ENCODE measurements at places on chromosomes 16 and 17.

DNA sequence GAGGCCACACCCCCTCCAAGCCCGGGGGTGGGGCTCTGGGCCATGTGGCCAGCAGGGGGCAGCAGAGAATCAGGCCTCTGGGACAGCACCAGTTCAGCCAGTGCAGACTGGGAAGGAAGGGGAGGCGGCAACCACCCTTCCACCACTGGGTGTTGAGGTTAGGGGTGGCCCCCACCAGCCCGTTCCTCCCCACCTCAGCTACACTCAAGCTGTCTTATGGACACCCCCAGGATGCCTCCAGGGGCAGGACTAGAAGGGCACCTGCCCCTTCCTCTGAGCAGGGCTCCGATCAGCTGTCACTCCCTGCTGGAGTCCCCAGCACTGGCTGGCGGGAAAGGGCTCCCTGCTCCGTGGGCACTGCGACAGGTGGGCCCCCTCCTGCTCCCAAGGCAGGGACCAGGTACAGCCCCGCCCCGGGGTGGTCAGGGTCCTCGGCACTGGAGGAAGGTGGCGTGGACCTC lies 21.8 kb downstream of the KATNB1 start:
- no peak for DNase-seq

DNA sequence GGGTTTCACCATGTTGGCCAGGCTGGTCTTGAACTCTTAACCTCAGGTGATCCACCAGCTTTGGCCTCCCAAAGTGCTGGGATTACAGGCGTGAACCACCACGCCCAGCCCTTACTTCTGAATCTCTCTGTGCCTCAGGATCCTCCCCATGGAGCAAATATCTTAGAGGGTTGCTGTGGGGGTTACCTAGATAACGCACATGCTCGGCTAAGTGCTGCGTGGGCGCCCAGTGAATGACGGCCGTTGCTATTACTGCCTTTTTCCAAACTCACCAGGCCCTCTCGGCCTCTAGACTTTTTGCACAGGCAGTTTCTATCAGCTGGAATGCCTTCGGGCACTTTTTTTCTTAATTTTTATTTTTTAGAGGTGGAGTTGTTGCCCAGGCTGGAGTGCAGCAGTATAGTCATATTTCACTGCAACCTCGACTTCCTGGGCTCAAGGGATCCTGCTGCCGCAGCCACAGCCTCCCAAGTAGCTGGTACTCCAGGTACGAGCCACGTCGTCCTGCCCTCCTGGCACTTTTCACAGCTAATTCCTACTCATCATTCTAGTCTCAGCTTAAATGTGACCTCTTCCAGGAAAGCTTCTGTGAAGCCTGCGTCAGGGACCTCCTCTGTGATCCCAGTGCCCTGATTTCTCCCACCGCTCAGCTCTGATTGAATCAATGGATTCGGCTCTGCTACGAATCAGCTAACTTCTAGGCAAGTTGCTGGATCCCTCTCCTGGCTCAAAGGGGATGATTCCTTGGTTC lies 8.6 kb downstream of the CCDC102A start:
- DNase-seq: no peak

DNA sequence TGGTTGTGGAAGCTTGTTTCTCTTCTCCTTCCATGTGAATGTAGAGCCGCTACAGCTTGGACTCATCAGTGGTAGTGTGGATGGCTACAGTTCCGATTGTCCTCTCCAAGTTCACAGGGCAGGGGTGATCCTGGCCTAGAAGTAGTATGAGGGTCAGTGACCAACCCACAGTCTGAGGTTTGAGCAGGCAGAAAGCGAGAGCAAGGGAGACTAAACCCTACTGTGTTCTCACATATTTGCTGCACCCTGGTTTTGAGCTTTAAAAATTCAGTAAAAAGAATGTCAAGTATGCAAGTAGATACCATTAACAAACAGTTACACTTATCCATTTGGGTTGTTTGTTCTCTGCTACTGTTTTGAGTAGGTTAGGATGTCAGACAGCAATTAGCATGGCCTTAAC lies 148.9 kb downstream of the MRTFB start:
- DNase-seq: no peak

- no peak for DNase-seq
These were observed 142.9 kb upstream of the MYOCD start for GRCh38 chr17:12522743-12523183.

DNA sequence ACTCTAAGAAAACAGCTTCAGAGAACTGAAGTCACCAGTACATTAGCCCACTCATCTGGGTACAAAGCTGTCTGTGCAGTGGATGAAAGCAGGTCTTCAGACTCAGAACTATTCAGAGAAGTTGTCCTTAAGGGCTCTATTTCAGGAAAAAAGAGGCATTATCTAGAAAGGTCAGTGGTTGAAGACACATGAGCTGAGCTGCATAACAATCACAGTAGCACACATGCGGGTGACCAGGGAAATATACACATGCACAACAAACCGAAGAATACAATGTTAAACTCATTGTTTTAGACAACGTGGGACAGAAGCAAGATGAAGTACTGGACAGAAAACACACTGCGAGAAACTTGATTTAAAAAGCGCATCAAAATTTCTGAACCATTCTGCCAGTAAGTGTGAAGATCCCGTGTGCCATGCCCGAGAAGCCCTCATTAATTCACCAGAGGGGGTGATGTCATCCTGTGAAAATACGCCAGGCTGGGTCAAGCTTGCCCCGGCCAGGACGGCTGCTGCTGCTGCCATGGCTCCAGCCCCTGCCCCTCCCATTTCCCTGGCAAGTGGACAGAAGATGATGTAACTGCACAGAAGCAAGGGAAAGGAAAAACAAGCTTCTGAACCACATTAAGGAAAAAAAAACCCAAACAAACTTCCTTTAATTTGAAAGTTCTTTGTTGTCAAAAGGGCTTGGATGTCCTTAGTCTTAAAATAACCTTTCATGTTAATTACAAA lies 10.1 kb downstream of the DYNC1LI2 start:
- DNase-seq: no peak

DNA sequence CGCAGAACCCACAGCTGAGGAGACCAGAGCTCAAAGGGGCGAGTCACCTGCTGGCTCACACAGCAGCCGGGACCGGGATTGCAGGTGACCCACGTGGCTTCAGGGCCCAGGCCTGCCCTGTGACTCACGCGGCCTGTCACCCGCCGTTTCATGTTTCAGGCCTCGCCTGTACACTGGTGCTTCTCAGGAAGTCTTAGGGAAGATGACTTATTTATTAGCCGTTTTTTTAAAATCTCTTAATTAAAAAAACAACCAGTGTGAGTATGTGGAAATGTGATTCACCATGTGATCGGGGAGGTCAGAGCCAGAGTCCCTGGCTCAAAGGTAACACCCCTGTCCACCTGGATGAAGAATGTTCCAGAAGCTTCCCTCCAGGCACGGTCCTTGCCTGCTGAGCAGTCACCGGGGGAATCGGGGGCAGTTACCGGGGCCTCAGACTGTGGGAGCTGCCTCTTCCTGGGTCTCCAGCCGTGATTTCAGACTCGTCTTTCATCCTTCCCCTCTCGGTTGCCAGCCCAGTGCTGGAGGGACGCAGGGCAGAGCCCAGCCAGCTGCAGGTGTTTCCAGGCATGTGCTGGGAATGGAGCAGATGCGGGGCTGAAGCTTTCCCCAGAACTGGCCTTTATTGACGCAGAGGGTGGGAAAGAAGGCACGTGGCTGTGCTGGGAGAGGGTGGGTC lies 49.3 kb downstream of the CMIP start:
- no peak for DNase-seq

DNA sequence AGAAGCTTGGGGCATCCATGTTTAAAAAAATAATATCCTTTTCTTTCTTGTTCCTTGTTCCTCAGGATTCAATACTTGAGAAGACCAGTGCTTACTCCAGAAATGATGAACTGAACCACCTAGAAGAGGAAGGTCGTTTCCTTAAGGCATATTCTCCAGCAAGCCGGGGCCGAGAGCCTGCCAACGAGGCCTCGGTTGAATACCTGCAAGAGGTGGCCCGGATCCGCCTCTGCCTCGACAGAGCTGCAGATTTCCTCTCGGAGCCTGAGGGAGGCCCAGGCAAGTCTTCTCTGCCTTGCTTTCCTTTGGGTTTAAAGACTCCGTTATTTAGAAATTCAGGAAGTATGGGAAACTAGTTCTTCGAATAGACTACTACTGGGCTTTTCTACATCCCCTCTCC lies 42.5 kb upstream of the ENDOV start:
- no peak for DNase-seq

GRCh38 chr16:1817716-1818115 lies 8.9 kb downstream of the HAGH start:
- no peak for DNase-seq

DNA sequence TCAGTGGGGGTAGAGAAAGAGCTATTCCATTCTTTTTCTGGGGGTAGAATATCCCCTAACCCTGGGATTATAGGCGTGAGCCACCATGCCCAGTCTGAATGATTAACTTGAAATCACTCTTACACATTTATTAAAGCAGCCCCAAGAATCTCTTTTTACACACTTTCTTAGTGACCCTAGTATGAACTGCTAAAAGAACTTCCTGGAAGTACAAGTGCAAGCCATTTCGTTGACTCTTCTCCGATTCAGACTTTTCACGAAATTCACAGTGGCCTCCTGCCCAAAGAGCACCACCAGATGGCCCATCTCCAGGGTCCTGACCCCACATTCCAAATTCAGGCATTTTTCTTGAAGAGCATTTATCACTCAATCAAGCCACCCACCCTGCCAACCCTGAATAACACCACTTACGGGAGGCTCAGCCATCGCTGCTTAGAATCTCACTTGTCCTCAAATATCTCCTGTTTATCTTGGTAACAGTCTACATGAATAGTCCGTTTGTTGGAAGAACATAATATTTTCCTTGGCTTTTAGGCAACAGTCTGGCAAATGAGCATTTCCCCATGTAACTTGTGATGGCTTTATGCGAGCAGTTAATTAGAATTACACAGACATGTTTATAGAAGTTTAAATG lies 28.0 kb downstream of the ZNF423 start:
- DNase-seq: no peak

GRCh38 chr17:226108-227077 lies 44.9 kb upstream of the DOC2B start:
- no peak for DNase-seq

DNA sequence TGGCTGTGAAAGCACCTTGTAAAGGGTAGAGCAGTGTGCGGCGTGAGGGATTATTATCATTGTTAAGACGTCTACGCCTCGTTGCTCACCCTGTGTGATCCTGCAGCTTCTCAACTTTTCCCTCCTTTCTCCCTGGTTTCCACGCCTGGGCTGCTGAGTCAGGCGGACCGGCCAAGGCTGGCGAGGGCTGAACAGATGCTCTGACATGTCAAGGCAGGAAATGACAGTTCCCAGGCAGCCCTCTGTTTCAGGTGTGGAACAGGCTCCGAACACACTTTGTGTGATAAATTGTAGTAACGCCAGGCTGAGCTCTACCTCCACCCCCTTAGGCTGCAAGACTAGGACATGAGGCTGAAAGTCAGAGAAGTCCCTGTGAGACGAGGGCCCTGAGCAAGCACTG lies 46.0 kb upstream of the TBX2 start:
- no peak for DNase-seq

GRCh38 chr17:14125518-14126137 lies 56.3 kb downstream of the COX10 start:
- no peak for DNase-seq

- no peak for DNase-seq
These were observed 669 bp downstream of the MIEF2 start for GRCh38 chr17:18261146-18261515.

DNA sequence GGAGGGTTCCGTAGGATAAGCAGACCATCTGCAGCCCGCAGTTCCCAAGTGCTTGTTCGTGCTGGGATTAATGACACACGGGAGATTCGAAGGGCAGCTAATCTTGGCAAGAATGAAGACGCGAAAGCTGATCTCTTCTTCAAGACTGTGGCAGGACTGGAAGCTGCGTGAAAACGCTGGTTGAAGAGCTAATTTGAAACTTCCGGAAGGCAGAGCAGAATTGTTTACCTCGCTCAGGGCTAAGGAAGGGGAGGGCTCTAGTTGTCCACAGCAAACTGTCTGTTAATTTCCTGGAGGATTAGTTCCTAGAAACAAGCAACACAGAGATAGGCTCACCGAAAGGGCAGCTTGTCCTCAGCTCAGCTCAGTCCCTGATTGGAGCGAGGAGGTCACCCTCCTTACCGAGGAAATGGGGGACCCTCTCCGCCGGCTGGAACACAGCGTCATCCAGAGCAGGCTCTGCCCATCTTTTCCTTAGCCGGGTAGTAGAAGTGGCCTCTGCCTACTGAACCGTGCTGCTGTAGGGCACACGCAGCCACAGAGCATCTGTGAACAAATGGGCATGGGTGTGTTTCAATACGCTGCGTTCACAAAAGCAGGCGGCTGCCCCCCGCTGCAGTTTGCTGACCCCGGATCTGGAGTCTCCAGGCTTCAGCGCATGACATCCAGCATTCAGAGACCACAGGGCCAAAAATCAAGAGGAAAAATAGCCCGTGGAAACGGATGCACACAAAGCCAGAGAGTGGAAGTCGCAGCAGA lies 16.7 kb upstream of the BAIAP2 start:
- DNase-seq: peak; percentile 52

- DNase-seq: no peak
These were observed 30.3 kb downstream of the CPSF4L start for GRCh38 chr17:73231395-73231794.

DNA sequence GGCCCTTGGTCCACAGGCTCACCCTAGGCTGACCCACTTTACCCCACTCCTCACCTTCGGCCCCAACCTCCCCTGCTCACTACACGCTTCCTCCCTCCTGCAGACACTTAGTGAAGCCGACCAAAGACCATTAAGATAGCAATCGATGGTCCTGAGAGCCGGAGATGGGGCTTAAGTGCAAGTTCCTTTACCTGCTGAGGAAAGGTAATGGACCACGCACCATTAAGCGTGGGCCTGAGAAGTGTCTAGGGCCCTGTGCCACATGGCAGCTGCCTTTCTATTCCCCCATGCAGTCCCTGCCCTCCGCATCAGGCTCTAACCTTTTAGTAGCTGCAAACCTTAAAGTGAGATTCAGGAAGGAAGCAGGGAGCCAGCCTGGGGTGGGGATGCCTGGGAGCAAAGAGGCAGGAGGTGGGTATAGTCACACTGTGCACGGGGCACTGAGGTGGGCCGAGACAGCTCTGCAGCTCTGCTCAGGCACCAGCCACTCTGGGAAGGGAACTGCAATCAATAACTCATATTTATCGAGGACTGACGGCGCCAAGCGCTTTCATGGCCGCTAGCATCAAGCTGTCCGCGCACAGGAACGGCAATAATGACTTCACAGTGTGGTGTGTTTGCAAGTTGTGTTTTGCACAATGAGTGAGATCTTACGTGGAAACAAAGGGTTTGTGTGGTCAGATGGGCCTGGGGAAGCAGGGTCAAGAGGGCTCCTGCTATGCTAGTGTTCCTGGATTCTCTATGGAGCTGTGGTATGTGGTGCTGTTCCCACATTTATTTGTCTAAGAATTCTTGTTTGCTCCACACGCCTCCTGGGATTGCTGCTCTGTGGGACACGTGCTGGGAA lies 84.9 kb upstream of the CDC42EP4 start:
- DNase-seq: peak; percentile 85

DNA sequence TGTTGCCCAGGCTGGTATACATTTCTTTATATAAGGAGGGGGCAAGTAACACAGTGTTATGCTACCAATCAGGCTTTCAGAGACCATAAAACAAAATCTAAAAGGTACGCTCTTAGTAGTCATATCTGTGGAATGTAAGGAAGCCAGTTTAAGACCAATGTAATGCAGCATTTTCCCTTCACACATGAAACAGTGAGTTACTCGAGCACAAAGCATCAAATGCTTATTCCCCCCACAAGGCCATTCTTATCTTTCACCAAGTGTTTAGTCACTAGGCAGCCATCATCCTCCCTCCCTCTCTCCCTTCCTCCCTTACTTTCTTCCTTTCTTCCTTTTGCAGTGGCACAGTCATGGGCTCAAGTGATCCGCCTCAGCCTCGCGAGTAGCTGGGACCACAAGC lies 12.8 kb downstream of the HMOX2 start:
- DNase-seq: no peak

Data from DMS79 treated with DMSO at 0.1 percent for 48 hours (cell line).